ENCODE measurements at places on chromosomes 6 and 20.

DNA sequence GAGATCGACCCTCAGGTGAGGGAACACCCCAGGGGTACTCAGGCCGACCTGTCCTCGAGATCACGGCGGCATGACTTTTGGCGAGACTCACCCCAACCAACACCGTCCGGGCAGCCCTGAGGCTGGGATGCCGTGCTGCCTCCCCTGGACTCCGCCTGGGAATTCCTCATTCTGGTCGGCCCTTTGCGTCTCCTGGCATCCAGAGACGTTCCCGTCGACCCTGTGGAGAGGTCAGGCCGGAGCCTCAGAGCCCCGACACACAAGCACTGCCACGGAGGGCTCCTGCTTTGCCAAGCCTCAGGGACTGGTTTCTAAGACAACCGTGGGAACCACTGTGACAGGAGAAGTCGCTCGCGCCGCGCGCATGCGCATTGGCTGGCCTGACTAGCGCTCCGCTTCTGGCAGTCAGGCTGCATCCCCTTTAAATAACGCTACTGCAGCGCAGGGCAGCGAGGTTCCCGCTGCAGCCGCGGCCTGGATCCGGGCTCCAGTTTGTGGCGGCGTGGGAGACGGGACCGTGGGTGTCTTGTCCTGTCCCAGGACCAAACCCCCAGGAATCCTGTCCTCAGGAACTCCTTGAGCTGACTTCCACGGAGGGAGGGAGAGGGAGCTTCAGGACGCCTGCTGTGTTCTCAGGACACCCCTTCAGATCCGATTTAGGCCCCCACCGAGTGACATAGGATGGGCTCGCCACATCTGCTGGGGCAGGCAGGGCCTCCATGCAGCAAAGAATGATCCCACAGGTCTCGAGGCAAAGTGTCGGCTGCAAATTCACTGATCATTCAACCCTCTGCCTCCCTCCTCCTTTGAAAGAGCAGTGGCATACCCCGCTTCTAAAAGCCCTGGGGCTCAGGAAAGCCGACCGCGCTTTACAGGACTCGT is 163.2 kb upstream of the ZNF337 start:
- DNase-seq: peak; percentile 58

- DNase-seq: no peak
These were observed 17.6 kb downstream of the GABRR1 start for GRCh38 chr6:89199579-89199978.

GRCh38 chr6:114739656-114740055 is 396.8 kb upstream of the HS3ST5 start:
- no peak for DNase-seq

DNA sequence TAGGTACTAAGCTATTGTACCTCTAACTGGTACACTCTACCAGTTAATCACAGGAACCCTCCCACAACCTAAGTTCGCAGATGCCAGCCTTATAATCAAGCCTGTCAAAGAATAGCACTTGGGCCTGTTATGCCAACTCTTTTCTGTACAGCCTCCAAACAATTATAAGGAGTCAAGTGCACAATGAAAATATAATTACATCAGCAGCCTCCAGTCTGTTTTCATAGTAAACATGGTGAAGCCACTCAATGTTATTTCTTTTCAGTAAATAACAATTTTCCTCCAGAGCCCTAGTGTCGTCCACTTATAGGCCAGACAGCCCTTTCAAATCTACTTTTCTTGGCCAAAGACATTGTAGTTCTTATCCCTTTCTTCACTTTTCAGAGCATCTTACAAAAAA is 82.7 kb upstream of the CARMIL1 start:
- no peak for DNase-seq

DNA sequence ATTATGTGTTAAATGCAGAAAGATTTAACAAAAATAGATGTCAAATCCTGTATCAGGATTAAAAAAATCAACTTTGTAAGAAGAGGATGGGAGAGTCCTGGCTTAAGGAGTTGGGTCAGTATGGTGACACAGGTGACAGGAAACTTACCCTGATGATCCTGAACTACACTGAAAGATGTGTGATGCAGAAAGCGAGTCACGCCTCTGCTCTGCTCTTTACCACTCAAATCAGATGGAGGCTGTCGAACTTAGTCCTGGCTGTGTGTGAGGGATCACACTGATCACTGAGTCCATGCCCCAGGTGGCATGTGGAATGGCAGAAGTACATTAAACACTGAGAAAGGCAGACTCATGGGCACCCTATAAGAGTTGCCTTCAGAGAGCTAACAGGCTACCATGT is 92.9 kb downstream of the GJA10 start:
- DNase-seq: no peak

DNA sequence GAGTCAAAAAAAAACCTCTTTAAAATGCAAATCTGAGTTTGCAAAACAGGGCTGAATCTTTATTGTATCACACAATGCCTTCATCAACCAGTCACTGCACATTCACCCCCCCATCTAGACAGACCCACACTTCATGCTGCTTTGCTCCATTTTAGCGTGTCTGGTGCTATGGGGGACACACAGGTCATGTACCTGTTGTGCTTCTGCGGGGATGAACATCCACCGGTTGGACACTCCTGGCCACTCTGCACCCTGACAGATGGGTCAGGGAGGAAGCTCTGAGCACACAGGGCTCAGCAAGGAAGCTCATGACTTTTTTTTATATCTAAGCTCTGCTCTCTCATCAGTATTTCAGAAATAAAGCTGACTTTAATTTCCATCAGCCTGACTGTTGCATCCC is 136.3 kb downstream of the PRND start:
- DNase-seq: no peak

DNA sequence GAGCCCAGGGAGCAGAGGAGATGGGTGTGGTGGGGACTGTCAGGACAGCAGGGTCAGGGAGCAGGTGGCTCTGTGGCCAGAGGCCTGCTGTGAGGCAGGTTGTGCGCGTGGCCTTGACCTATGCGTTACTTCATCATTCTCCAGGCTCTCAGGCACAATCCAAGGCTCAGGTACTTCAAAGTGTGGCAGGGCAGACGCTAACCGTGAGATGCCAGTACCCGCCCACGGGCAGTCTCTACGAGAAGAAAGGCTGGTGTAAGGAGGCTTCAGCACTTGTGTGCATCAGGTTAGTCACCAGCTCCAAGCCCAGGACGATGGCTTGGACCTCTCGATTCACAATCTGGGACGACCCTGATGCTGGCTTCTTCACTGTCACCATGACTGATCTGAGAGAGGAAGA is 535 bp downstream of the NCR2 start:
- DNase-seq: no peak

DNA sequence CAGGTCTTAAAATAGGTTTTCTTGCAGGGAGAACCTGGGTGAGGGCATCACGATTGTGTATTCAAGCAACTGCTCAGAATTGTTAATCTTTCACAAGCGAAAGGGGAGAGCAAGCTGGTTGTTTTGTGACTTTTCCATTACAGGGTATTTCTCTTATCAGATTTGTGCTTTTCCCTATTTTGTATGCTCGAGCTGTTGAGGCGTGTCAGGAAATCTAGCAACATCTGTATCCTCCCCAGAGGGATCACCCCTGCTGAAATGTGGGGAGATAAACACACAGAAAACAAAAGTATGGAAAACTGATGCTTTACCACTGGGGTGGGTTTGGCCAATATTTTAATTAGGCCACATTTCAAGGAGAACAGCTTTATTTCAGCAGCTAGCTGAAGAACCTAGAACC is 187.0 kb downstream of the DTNBP1 start:
- DNase-seq: no peak

GRCh38 chr6:97630604-97631003 is 347.6 kb upstream of the MMS22L start:
- no peak for DNase-seq

DNA sequence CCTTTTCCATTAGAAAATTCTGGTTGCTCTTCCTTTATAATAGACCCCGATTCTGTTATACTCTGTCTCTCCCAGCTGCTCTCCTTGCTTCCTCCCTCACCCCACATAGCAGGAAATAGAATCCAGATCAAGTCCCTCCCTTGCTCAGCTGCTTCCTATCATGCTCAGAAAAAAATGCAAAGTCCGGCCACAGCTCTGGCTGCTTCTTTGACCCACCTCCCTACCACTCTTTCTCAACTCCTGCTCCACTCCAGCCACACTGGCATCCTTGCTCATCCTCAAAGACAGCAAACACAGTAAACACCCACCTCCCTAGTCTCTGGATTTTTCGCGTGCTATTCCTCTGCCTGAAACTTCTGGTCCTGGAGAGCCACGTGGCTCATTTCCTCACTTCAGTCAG is 9.1 kb upstream of the SLC22A16 start:
- no peak for DNase-seq

GRCh38 chr6:167574431-167575151 is 249.7 kb downstream of the TTLL2 start:
- DNase-seq: no peak

GRCh38 chr6:126550323-126550722 is 210.4 kb downstream of the CENPW start:
- DNase-seq: no peak

DNA sequence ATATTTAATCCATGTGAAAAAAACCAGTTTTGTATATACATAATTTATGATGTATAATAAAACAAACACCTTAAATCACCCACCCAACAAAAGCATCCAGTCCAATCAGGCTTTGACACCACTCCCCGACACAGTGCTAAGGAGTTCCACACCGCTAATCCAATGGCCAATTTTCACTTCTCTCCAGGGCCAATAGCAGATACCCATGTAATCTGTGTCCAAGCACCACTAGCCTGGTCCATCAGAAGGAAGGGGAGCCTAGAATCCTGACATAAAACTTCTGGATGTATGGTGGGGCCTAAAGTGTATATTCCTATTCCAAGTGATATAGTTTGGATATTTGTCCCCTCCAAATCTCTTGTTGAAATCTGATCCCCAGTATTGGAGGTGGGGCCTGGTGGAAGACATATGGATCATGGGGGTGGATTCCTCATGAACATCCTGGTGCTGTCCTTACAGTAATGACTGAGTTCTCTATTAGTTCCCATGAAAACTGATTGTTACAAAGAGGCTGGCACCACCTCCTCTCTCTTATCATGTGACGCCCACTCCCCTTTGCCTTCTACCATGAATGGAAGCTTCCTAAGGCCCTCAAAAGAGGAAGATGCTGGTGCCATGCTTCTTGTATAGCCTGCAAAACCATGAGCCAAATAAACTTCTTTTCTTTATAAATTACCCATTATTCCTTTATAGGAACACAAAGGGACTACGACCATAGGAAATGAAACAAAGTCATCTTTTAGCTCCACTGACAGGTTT is 20.8 kb downstream of the RALGAPA2 start:
- no peak for DNase-seq

DNA sequence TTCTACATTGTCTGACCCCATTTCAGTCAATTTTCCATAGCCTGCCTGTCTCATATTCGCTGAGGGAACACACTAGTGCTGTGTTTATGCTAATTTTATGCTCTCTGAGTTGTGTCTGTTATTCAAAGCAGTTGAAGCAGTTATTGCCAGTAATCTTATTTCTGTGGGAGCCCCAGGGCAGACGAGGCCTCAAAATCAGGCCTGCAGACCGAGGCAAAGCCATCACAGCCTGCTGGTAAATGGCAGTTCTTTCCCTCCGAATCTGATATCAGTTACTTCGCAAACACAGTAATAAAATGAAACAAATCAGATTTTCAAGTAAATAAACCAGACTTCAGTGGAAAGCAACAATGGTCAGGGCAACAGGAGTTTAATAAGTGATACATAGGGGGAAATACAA is 508.4 kb downstream of the PKHD1 start:
- no peak for DNase-seq

DNA sequence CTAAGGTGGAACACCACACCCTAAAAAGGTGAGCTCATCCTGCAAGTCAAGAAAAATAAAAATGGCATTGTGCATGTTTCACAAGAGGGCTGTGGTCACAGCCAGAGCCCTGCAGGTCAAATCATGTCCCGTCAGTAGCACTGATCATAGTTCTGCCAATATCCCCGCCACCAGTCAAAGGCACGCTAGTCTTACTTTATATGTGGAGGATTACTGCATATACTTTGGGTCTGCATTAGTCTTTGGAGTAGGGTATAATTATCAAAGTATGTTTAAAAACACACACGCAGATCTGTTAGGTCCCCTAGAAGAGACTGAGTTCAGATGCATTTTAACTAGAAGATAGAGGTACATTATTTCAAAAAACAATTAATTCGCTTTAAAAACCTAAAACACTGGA is 1.8 kb downstream of the PERP start:
- DNase-seq: no peak

DNA sequence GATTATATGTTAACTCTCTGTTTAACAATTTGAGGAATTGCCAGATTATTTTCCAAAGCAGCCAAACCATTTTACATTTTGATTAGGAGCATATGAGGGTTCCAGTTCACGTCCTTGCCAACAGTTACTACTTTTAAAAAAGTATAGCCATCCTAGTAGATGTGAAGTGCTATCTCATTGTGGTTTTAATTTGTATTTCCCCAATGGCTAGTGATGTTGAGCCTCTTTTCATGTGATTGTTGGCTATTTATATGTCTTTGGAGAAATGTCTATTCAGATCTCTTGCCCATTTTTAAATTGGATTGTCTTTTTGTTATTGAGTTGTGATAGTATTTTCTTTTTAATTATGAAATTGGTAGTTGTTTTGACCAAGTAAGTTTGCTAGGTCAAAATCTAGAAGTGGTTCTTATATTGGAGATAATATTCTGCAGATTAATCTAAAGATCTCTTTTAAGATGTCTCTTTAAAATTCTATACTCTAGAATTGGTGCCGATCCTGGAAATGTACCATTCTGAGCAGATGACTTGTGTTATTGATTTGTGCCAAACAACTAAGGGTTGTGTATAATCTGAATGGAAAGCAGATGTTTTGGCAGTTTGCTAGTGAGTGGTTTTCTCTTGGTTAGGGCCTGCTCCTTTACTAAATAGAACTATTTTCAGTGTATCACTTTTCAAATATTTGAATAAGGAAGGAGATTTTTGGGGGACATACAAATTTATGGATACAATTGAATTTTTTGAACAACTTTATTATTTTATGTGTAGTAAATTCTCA is 99.5 kb downstream of the CDKAL1 start:
- no peak for DNase-seq

GRCh38 chr6:51314965-51315364 is 496.3 kb downstream of the TFAP2B start:
- DNase-seq: no peak

DNA sequence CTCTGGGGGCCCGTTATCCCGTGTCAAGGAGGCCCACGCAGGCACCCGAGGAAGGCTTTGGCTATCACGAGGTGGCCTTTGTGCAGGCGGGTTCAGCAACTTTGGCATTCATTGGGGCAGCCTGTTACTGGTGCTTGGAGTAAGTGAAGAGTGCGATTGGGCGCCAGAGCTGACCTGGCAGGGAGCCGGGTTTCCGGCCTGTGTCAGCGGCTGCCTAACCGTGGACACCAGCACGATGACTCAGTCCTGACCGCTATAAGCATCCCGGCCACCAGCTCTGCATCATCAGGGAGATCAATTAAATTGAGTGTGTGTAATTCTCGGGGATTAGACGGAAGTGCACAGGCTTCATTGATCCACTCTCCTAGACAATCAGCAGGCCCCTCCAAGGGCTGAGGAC is 45.9 kb downstream of the CDH4 start:
- DNase-seq: no peak

GRCh38 chr6:126188279-126188909 is 151.5 kb upstream of the CENPW start:
- no peak for DNase-seq
